Heart right ventricle (tissue), 16 donors: ENCODE measurements at places on chromosomes 3 and 15.
A peak's percentile ranks its signal among the peaks of the same experiment; 100 is the strongest.

GRCh38 chr3:121482660-121483059 lies 63.1 kb downstream of the POLQ start:
- no peak overlapping the region for H3K27ac ChIP-seq
- no peak overlapping the region for H3K4me3 ChIP-seq
- no peaks in the 10 kb centered on the region for H3K27me3 ChIP-seq
- no peak for DNase-seq

GRCh38 chr3:22175947-22176346 lies 424.9 kb upstream of the ZNF385D start:
- H3K36me3 ChIP-seq = no peaks in the 10 kb centered on the region
- no peak for DNase-seq
- no peak overlapping the region for H3K4me3 ChIP-seq
- no peaks in the 10 kb centered on the region for H3K27me3 ChIP-seq
- no peak overlapping the region for H3K27ac ChIP-seq

DNA sequence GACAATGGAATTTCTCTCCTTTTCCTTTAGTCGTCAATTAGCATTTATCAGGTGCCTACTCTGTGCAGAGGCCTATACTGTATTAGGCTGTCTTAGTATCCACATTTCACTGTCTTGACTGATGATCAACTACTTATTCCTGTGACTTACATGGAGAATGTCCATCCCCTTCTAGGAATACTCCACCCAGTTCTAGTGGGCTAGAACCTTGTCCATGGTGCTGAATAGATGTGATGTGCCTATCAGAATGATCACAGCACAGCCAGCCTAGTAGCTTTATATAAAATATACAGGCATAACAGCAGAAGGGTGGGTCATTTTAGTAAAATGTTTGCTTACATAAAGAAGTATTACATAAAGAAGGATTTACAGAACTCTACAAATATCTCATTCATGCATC lies 621.4 kb downstream of the PDCD6IP start:
- H3K4me1 ChIP-seq = no peaks in the 10 kb centered on the region
- DNase-seq = no peak
- no peak overlapping the region for H3K4me3 ChIP-seq
- H3K27me3 ChIP-seq = no peaks in the 10 kb centered on the region
- no peak overlapping the region for H3K27ac ChIP-seq

- no peak overlapping the region for H3K4me3 ChIP-seq
- no peaks in the 10 kb centered on the region for H3K36me3 ChIP-seq
- H3K27me3 ChIP-seq = no peaks in the 10 kb centered on the region
- DNase-seq = no peak
These were observed 118.4 kb upstream of the ROBO1 start for GRCh38 chr3:79886204-79886603.

DNA sequence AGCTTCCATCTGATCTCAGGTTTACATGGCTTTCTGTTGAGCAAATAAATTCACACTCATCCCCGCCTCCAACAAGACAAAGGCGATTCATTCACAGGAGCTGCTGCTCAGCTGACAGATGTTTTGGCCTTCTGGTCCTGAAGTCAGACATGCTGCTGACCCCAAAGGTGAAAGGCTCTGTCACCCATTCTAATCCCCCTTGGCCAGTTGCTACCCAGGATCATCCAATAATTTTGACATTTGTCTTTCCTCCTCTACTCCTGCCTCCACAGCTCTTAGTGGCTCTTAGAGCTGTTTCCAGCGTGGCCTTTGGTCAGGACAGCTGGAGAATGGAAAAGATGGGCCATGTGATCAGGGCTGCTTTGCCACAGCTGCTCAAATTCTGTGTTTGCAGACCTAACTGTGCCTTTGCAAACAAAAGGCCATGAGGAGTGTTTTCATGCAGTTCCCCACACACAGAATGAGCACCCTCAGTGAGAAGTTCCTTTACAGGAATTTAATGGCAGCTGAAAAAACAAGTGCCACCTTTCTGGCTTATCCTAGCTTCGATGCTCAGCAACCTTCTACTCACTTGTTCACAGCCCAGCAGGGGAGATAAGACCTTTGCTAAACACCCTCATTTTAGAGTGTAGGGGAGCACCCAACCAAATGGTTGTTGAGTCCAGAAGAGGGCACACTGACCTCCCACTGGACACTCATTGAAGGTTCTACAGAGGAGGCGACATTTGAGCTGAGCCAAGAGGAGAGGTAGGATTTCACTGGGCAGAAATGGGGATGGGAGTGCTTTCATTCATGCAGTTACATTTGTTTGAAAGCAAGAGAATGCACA lies 39.0 kb downstream of the CYP19A1 start:
- no peaks in the 10 kb centered on the region for H3K27me3 ChIP-seq
- H3K4me1 ChIP-seq = peaks cover 13% of the 10 kb centered on the region
- DNase-seq = no peak
- H3K27ac ChIP-seq = no peak overlapping the region
- H3K36me3 ChIP-seq = no peaks in the 10 kb centered on the region

DNA sequence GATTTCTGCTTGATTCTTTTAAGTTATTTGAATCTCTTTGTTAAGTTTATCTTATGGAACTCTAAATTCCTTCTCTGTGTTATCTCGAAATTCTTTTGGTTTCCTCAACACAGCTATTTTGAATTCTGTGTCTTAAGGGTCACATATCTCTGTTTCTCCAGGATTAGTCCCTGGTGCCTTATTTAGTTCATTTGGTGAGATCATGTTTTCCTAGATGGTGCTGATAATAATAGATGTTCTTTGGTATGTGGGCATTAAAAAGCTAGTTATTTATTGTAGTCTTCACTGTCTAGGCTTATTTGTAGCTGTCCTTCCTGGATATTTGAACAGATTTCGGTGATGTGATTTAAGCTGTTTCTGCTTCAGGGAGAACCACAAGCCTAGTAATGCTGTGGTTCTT lies 615.6 kb upstream of the NECTIN3 start:
- no peak overlapping the region for H3K27ac ChIP-seq
- H3K4me1 ChIP-seq = no peaks in the 10 kb centered on the region
- no peak for DNase-seq
- no peaks in the 10 kb centered on the region for H3K36me3 ChIP-seq
- H3K27me3 ChIP-seq = no peaks in the 10 kb centered on the region

DNA sequence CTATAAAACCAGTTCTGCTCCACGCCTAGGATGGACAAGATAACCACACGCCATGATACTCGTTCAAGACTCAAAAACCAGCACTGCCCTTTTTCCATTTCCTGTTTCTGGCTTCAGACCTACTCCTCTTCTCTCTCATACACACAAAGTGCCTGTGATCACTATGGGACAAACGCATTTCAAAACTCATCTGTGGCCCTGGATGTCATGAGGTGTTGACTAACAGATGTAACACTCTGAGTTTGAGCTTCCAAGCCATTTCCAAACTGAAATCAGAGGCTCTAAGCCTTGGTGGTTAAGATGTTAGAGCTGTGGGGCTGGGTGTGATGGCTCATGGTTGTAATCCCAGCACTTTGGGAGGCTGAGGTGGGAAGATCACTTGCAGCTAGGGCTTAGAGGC lies 55.7 kb upstream of the LMOD3 start:
- no peak for DNase-seq
- H3K36me3 ChIP-seq = no peaks in the 10 kb centered on the region
- H3K27me3 ChIP-seq = no peaks in the 10 kb centered on the region
- no peak overlapping the region for H3K4me3 ChIP-seq
- peaks cover 27% of the 10 kb centered on the region for H3K4me1 ChIP-seq

DNA sequence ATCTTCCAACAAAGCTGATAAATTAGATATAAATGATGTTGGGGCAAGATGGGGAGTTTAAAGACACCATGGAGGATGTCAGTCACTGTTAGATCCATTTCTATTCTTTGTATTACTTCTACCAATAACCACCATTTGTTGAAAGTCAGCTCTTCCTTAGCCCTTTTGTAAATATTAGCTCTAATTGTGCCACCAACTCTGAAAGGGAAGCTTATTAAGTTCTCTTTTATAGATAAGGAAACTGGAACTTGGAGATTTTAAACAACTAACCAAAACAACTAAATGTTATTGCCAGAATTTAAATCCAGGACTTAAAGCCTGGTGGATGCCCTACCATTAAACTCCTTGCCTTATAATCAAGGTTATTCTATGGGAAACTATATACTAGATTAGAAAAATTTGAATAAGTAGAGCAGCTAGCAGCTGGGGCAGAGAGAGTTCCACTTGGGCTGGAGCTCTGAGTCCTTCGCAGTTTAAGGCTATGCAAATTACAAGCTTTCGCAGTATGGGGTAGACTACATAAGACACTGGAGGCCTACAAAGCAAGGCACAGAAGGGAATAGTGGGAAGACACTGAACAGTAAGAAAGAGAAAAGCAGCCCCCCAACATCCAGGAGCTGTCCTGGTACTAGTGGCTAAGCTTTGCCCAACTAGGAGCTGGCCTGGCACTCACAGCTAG lies 52.6 kb downstream of the TM4SF18 start:
- no peaks in the 10 kb centered on the region for H3K4me1 ChIP-seq
- no peak for DNase-seq
- no peak overlapping the region for H3K4me3 ChIP-seq
- no peaks in the 10 kb centered on the region for H3K36me3 ChIP-seq

GRCh38 chr3:127418560-127419147 lies 130.8 kb upstream of the PRR20G start:
- H3K4me3 ChIP-seq = no peak overlapping the region
- no peak overlapping the region for H3K27ac ChIP-seq
- H3K4me1 ChIP-seq = no peaks in the 10 kb centered on the region
- no peak for DNase-seq
- no peaks in the 10 kb centered on the region for H3K27me3 ChIP-seq

DNA sequence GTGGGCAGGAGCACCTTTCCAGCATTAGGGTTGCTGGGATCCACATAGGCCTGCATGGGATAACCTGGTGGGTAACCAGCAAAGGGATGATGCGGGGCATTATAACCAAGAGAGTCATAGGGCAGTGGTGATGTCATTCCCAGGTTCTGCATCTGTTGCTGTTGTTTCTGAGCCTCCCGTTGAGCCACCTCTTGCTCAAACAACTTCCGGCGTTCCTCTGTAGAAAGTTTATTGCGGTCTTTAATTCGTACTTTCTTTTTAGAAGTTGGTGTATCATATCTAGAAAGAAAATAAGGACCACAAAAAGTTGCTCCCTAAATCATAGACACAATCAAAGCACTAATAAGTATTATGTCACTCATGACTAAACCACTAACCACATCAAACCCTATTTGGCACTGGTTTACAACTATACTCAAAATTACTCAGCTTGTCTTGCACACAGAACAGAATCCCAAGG lies 77.8 kb downstream of the NBEAL2 start:
- peaks cover 47% of the 10 kb centered on the region for H3K36me3 ChIP-seq
- H3K4me1 ChIP-seq = no peaks in the 10 kb centered on the region
- no peak overlapping the region for H3K27ac ChIP-seq
- H3K27me3 ChIP-seq = no peaks in the 10 kb centered on the region

GRCh38 chr3:104392327-104392726 lies 974.4 kb upstream of the ALCAM start:
- no peaks in the 10 kb centered on the region for H3K36me3 ChIP-seq
- H3K4me3 ChIP-seq = no peak overlapping the region
- no peaks in the 10 kb centered on the region for H3K4me1 ChIP-seq
- H3K27ac ChIP-seq = no peak overlapping the region

- no peak for DNase-seq
- H3K4me3 ChIP-seq = no peak overlapping the region
- H3K27ac ChIP-seq = no peak overlapping the region
- H3K36me3 ChIP-seq = peaks cover 6% of the 10 kb centered on the region
- no peaks in the 10 kb centered on the region for H3K27me3 ChIP-seq
These were observed 248.9 kb downstream of the SLCO3A1 start for GRCh38 chr15:92102395-92102755.

DNA sequence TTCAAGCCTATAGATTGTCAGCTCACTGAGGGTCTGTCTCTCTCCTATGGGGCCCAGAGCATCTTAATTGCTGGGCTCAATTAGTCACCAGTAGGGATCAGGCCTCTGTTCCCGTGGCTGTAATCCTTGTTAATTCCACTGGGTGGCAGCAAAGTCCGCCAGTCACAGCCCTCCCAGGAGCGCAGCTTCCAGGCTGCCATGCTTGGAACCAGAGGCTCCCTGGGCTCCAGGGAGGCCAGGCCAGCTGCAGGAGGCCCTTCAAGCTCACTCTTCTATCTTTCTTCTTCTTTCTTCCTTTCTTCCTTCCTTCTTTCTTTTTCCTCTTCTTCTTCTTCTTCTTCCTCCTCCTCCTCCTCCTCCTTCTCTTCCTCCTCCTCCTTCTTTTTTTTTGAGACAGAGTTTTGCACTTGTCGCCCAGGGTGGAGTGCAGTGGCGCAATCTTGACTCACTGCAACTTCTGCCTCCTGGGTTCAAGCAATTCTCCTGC lies 14.4 kb downstream of the RNU5B-1 start:
- H3K27me3 ChIP-seq = no peaks in the 10 kb centered on the region
- no peaks in the 10 kb centered on the region for H3K36me3 ChIP-seq
- no peaks in the 10 kb centered on the region for H3K4me1 ChIP-seq
- DNase-seq = peak; percentile 77
- H3K4me3 ChIP-seq = no peak overlapping the region
- no peak overlapping the region for H3K27ac ChIP-seq

DNA sequence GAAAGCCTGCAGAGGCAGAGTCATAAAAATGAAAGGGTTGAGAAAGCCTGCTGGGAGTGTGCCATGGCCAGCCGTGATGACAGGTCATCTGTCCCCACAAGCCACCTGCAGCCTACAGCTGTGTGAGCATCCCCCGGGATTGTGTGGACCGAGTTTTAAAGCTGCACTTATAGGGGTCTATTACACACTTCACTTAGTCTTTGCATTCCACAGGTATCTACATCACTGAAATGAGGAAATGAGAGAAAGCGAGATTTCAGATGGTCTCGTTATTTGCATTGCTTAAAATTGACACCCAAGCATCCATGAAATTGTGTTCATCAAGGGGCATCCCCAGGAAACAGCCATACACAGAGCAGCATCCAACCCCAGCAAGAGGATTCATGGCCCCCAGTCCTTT lies 137.6 kb upstream of the TRIM42 start:
- H3K4me3 ChIP-seq = no peak overlapping the region
- peaks cover 8% of the 10 kb centered on the region for H3K4me1 ChIP-seq
- no peaks in the 10 kb centered on the region for H3K27me3 ChIP-seq
- no peaks in the 10 kb centered on the region for H3K36me3 ChIP-seq
- H3K27ac ChIP-seq = no peak overlapping the region
- no peak for DNase-seq

GRCh38 chr15:100623301-100623700 lies 20.9 kb downstream of the ASB7 start:
- no peak overlapping the region for H3K4me3 ChIP-seq
- no peaks in the 10 kb centered on the region for H3K4me1 ChIP-seq
- no peak overlapping the region for H3K27ac ChIP-seq
- H3K36me3 ChIP-seq = no peaks in the 10 kb centered on the region

DNA sequence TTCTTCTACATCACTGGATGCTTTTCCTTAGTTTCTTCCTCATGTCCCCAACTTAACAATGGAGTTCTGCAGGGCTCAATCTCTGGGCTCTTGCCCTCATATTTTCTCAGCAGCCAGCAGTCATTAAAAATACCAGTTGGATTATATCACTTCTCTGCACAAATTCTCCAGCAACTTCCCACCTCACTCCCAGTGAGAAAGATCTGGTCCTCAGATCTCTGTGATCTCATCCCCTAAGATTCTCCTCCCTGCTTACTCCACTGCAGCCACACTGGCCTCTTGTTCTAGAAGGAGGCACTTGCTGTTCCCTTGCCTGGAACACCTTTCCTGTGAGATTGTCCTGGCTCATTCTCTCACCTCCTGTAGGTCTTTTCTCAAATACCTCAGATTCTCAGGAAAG lies 6.1 kb downstream of the ERICH6 start:
- H3K4me1 ChIP-seq = no peaks in the 10 kb centered on the region
- H3K27me3 ChIP-seq = no peaks in the 10 kb centered on the region
- H3K36me3 ChIP-seq = no peaks in the 10 kb centered on the region
- H3K4me3 ChIP-seq = no peak overlapping the region
